ENCODE measurements at places on chromosomes 7 and 10.
A peak's percentile ranks its signal among the peaks of the same experiment; 100 is the strongest.

DNA sequence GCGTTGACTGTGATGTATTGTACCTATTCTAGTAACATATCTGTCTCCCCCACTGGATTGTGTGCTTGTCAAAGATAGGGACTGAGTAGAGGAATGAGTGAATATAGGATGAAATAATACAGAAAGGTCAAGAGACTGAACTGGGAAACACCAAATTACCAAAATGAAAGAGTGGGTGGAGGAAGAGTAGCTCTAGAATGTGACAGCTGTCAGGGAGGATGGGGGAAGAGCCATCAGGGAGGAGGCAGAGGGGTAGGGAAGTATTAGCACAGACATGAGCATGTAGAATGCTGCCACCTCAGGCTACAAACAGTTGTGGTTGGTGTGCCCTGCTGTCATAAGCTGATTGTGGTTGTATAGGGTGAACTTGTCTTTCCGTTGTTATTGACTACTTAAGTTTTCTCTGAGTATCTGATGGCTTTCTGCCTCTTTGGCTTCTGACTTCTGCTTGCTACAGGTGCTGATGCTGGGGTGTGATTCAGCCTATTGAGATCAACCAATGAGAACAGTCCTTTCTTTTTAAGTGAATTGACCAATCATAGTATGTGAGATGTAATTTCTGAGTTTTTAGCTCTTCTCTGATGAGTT is 5.6 kb downstream of the CCSER2 start:
- no peak for DNase-seq

- no peak for DNase-seq
These were observed 889.3 kb upstream of the CELF2 start for GRCh38 chr10:10128387-10128786.

GRCh38 chr10:87798082-87798481 is 19.9 kb downstream of the ATAD1 start:
- no peak for DNase-seq

DNA sequence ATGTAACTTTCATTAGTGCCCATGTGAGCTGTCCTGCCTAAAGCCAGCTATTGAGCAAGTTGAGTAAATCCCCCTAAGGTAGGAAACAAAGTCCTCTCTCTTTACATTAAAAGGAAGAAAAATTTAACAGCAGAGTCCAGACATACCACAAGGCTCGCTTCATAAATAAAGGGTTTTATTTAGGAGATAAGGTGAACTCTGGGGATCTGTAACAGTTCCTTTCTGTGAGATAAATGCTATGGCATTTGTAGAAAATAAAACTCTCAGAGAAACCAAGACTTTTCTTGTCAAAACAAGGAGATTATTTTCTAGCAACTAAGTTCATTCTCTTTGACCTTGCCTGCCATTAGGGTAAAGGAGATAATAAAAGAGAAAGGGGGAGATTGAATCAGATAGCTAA is 32.3 kb upstream of the LYZL1 start:
- DNase-seq = no peak

DNA sequence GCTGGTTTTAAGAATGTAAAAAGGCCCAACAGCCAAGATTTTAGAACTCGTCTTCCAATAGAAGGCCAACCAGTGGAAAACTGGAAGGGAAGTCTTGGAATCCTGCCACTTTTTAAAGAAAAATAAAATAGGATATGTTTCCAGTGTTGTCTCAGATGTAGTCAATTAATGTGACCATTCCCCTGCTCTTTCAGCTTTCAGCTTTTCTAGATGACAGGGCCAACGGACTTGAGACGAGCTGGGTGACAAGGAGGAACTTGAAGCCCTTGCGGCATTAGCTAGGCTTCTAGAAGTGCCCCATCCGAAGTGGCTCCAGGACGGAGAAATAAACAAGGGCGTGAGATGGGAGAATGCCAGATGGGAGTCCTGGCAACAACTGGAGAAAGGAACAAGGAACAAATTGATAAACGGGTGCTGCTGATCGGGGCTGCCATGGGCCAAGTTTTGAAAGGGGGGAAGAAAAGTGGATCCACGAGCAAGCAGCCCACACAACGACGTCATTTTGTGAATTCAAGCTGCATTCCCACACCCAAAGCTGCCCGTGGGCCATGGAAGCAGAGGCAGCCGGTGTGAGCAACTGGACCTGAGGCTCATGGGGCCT is 42.3 kb downstream of the CTBP2 start:
- no peak for DNase-seq

GRCh38 chr10:17476073-17476472 is 21.7 kb upstream of the ST8SIA6 start:
- no peak for DNase-seq

DNA sequence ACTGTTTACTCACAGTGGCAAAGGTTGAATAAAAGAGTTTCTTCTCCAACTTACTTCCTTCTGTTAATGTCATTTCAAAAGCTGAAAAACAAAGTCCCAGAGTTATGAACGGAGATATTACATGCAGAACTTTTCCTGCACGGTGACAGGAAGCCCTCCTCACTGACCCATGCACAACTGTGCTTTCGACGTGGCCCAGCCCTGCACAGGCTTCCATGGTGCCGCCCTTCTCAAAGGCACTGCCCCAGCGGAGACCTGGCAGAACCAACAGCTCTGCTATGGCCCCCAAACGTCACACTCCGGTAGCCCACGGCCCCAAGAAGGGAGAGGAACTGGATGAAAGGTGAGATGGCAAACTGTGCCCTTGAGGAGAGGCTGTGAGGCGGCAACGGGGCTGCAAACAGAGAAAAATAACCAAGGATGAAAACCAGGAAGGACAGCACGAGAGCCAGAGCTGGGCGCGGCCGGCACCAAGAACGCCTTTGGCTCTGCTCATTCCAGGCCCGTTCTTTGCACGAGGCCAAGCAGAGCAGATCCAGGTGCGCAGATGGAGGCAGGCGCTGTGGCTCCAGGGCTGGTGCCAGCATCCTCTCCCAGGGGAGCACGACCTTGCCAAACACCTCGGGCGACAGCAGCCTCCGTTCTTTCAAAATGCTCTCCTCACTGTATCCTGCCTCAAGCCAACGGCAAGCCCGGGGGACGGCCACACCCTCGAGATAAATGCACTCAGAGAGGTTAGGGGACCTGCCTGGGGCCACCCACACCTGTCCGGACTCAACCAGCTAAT is 7.0 kb upstream of the FUOM start:
- DNase-seq = no peak

DNA sequence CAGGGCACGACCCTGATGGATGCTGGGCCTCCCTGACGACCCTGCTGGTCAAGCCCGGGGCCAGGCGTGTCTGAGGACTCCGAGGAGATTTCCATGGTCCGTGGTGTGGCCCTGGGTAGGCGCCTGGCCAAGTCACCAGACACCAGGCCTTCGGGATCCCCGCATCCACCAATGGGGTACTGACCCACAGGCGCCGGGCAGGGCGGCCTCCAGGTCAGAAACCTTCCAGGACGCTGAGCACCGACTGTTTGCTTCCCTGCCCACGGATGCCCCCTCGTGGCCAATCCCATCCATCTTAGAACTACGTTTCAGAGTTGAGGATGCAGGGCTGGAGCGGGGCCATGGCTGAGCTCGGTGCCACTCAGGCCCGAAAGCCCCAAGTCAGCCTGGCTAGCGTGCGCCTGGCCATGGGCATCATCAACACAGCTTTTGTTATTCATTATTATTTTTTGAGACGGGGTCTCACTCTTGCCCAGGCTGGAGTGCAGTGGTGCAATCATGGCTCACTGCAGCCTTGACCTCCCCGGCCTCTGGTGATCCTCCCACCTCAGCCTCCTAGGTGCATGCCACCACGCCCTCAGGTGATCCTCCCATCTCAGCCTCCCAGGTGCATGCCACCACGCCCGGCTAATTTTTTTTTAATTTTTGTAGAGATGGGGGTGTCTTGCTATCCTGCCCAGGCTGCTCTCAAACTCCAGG is 7.1 kb upstream of the AMZ1 start:
- DNase-seq = peak; percentile 1

DNA sequence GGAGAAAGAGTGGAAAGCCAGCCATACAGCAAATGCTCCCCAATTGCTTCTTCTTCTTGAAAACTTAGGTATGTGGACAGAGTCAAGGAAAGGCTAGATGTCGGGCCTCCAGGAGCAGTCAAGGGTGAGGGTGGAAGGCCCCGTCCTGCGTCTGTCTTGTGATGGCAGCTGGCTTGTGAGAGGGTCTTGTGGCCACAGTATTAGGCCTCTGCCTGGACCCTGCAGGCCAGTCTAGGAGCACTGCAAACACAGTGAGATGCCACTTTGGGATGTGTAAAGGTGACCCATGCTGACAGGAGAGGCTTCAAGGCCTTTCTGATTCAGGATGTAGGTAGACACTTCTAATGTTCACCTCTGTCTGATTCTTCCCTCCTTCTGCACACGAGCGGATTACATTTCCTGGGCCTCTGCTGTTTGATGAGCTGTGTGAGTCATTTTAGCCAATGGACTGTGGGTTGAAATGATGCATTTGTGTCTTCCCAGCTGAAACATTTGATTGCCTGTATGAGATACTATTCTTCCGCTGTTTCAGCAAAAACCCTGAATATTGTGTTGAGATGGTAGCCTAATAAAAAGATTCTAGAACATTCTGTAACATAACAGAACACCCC is 135.4 kb downstream of the EMX2 start:
- DNase-seq = no peak

GRCh38 chr7:8747338-8747737 is 313.9 kb downstream of the NXPH1 start:
- no peak for DNase-seq

DNA sequence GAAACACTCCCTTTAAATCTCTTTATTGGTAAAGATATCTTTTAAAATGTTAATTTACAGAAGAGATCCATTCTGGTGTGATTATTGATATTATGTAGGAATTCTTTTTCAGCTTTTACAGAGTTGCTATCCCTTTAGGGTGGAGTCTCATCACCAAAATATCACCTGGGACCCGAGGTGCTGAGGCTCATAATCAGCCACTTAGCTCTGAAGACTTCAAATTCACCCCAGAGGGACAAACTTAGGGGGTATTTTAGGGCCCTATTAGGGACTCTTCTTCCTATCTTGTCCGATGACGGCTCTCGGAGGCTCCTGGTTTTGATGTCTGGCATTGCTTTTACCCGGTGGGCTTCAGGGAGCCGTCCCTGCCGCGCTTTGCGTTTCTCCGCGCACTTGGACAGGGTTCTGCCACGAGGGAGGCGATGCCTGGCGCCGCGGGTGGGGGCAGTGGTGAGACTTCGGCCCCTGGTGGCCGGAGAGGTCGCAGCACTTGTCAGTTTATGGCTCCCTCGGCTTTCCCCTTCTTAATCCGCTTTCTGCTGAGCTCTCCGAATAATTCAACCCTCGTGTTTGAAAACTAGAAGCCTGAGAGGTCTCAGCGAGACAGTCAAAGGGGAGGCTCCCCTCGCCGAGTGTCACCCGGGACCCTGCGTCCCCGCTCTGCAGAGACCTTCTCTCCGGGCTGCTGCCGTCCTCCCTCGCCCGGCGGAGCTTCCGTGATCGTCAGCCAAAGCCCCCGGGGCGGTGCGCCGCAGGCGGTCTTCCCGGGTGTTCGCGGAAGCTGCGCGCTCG is 27.8 kb downstream of the RBM20 start:
- no peak for DNase-seq

GRCh38 chr10:25682203-25682851 is 251.7 kb upstream of the MYO3A start:
- no peak for DNase-seq

DNA sequence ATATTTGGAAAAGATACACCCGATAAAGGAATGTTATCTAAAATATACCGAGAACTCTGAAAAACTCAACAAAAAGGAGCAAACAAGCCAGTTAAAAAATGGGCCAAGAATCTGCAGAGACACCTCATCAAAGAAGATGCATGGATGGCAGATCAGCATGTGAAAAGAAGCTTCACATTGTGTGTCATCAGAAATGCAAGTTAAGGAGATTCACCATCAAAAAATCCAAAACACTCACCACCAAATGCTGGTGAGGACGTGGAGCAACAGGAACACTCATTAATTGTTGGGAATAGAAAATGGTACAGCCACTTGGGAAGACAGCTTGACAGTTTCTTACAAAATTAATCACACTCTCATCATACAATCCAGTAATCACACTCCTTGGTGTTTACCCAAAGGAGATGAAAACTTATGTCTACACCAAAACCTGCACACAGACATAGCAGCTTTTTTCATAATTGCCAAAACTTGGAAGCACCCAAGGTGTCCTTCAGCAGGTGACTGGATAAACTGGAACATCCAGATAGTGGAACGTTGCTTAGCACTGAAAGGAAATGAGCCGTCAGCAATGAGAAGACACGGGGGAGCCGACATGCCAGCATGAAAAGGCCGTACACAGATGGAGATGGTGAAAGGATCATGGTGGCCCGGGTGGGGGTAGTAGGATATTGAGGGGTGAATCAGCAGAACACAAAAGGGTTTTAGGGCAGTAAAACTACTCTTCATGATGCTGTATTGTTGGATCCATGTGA is 27.9 kb upstream of the PWWP2B start:
- DNase-seq = no peak

- no peak for DNase-seq
These were observed 25.8 kb downstream of the SMURF1 start for GRCh38 chr7:99118077-99118476.

GRCh38 chr10:106044503-106044902 is 1120.0 kb downstream of the SORCS1 start:
- no peak for DNase-seq

- no peak for DNase-seq
These were observed 14.8 kb upstream of the LSM8 start for GRCh38 chr7:118169146-118169545.

- DNase-seq = no peak
These were observed 1.2 kb upstream of the SGCE start for GRCh38 chr7:94656925-94657731.

GRCh38 chr10:127802531-127803095 is 65.6 kb downstream of the FOXI2 start:
- no peak for DNase-seq
